ENCODE measurements at places on chromosomes 3 and 15.
A peak's percentile ranks its signal among the peaks of the same experiment; 100 is the strongest.

GRCh38 chr15:92541291-92542200, 114.0 kb downstream of the FAM174B start:
- no peak for DNase-seq

DNA sequence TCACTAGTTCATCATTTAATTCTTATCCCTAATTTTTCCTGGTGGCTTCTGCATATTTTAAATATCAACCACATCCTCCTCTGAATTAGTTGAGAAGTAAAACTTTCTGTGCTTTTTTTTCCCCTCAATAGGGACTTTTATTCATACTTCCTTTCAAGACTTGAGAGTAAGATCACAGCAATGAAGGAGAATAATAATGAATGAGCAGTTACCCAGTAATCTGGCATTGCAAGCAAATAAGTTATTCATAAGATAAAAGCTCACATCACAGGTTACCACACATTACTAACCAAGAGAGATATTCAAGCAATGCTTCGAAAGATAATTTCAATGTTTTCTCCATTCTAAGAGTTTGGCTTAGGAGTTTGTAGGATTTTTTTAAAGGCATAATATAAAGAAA, 50.3 kb downstream of the BTLA start:
- no peak for DNase-seq

DNA sequence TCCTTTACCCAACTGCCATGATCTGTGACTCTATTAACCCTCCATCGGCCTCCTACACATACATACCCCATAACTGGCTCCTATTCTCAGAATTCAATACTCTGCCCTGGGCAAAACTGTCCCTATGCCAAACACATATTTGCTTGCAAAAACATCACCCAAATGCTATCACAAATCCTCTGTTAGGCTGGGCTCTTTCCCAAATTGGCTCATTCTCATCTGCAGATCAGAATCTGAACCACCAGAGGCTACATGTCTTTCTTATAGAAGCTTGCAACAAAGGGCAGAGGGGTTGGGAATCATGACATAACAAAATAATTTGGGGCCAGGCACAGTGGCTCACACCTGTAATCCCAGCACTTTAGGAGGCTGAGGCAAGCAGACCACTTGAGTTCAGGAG, 45.4 kb upstream of the GOLM2 start:
- DNase-seq: no peak

DNA sequence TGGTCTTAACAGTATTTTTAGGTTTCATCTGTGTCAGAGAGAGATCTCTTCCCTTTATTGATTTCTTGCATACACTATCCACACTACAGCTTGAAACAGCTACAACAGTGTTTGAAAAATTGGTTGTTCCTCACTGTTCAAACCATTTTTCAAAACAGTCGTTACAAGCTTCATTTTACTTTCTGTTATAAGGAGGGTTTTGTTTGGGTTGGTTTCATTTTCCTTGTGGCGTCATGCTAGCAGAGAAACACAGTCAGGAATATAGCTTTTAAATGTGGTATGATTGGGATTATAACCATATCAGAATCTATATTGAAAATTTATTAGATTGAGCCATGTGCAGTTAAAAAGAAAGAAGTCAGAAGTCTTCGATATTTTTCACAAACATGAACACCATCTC, 400.6 kb downstream of the ZBTB20 start:
- DNase-seq: peak; percentile 50

GRCh38 chr3:188832146-188832545, 339.6 kb upstream of the TPRG1 start:
- DNase-seq: no peak

- DNase-seq: peak; percentile 53
Measured at GRCh38 chr3:39106851-39107387, 508 bp downstream of the GORASP1 start.

DNA sequence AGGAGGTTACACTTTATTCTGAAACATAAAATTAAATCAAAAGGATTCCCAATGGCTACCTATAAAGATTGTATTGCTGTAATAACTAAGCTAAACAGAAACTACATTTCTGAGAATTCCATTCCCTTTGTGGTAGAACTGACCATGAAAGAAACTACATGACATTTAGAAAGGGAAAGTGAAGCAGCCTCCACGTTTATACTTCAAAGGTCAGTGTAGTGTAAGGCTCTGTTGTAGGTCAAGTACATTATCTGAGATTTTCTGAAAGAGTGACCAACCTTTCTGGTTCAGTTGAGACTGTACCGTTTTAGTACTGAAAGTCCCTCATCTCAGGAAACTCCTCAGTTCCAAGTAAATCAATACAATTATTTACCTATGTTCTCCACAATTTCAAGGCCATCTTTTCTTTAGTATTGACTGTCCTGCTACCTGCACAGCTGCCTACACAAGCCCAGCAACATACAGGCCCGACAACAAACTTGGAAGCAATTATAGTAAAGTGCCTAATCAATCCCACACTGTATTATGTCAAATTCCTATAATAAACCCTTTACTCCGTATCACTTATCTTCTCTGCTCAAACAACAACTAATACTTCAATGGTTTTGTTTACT, 343.0 kb downstream of the PLOD2 start:
- no peak for DNase-seq

DNA sequence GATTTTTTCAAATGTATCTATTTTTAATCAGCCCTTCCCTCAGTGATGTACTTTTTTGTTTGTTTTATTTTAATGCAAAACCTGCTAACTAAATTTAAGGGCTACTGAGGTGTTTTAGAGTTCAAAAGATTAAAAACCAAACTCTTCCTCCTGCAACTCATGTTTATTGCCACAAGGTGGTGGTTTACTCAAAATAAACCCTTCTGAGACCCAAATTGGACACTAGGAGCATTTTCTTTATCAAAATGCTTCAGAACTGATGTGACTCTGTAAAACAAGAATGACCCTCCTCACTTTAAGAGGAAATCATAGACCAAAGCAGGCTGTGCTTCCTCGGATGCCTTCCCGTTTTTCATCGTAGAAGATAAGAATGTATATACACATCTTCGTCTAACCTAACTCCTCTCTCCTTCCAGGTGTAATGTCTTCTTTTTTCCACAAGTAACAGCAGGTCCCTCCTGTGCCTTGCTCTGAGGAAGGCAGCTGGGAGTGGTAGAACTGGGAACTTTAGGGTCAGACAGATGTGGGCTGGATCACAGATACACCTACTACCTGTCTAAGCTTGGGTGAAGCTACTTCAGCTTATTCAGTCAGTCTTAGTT, 2.9 kb upstream of the NME9 start:
- peak; percentile 49 for DNase-seq

GRCh38 chr3:111584744-111585143, 10.4 kb downstream of the ZBED2 start:
- no peak for DNase-seq

DNA sequence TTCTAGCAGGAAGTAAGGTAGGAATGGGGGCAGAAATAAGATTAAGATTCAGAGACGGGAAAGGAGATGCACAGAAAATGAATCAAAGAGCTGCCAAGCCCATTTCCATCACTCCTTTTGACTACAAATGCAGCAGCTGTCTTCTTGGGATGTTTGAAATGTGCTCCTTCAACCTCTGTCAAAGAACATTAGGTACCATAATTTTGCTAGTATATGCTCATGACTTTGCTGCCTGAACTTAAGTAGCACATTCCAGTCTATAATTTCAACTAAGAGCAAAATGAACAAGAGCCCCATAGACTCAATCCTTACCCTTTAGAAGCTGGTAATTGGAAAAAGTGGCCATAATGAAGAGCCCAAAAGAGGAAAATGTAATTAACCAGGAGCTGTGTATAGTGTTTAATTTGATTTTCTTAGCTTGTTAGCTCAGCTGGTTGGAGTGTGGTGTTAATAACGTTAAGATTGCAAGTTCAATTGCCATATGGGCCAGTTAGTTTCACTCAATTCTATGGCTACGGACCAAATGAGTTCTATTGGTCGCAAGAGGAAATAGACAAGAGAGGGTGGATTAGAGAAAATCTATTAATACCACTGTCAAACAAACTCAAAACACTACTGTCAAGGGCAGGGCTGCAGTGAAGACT, 349.9 kb downstream of the ZBBX start:
- DNase-seq: no peak

- DNase-seq: peak; percentile 79
Measured at GRCh38 chr3:64266065-64266931, 41.0 kb upstream of the PRICKLE2 start.

- peak; percentile 58 for DNase-seq
Measured at GRCh38 chr3:52193065-52193464, 4.9 kb upstream of the ALAS1 start.

GRCh38 chr3:89072642-89073041, 34.8 kb upstream of the EPHA3 start:
- DNase-seq: no peak

DNA sequence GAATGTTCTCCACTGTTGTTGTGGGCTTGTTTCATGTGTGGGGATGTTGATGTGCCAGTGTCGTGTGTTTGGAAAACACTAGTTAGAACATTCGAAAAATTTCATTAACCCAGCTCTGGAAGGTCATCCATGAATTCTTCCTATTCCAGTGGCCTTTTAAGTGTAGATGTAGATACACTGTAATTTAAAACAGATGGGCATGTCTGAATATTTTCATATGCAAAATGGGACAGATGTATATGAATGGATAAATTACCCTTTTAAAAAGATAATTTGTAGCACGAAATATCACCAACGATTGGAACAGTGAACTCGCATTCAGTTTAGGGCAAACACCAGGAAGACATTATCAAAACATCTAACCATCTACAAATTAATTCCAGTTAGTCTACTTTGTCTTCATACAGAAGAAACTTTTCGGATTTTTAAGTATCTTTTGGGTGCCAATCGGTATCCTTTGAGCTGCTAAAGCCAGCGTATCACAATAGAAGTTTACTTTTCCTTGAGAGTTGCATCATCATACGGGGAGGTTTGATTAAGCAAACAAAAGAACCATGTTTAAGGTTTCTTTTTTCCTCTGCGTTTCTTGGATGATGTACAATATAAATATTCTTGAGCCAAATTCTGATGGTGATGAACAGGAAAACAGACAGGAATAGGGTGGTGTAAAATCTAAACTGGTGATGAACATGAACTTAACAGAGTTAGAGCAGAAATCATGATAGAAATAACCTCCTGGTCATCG, 528.1 kb downstream of the FOXP1 start:
- DNase-seq: no peak

GRCh38 chr3:157199841-157200240, 39.9 kb upstream of the CCNL1 start:
- no peak for DNase-seq

DNA sequence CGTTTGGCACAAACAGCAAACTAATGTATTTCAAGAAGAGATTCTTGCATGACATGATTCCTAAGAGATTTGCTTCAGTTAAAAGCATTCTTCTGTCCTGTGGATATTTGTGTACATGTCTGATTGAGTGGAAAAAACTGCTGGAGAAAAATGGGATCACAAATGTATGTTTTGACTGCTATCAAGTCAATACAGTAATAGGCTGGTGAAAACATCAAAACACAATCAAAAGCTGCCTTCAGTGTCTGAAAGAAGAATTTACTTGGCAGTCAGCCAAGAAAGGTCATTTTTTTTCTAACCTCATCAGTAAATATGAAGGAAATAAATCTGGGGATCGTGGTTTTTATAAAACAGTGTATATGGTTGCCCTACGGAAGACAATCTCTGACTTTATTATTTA, 1214.8 kb downstream of the NSUN3 start:
- no peak for DNase-seq

GRCh38 chr3:194675081-194675640, 3.2 kb upstream of the LSG1 start:
- DNase-seq: no peak

DNA sequence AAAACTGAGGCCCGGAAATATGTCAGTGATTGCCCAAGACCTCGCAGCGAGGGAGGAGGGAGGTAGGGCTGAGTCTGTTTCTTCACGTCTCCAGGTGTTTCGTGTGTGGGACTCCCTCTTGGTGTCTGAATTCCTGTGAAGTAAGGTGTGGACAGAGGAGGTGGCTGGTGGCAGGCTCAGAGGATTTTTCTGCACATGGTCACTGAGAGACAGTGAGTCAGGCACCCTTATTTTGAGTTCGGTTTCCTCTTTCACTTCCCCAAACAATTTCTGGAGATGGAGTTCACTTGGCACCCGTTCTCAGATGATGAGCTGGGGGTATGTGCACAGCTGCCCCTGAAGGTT, 46.3 kb upstream of the VPS8 start:
- DNase-seq: no peak

GRCh38 chr3:70989174-70989573, 594.4 kb downstream of the FOXP1 start:
- peak; percentile 78 for DNase-seq

- peak; percentile 44 for DNase-seq
Measured at GRCh38 chr3:157573780-157574378, 70.7 kb upstream of the VEPH1 start.

DNA sequence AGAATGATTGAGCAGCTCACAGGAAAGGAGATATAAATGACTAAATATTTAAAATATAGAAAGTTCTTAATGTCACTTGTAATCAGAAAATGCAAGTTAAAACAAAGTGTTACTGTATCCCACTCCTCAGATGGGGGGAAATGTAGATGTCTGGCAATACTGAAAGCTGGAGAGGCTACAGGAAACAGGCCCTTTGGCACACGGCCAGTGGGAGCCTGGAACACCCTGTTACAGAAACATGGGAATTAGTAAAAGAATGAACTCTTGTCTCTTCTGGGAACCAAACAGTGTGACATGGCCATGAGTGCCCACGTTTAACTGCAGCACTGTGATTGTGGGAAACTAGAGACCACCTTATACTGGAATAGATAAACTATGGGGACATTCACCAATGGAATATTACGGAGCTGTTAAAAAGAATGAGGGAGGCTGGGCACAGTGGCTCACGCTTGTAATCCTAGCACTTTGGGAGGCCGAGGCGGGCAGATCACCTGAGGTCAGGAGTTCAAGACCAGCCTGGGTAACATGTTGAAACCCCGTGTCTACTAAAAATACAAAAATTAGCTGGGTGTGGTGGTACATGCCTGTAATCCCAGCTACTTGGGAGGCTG, 50.2 kb downstream of the CDCP1 start:
- DNase-seq: no peak

GRCh38 chr3:29258161-29258560, 22.7 kb upstream of the RBMS3 start:
- no peak for DNase-seq

- no peak for DNase-seq
Measured at GRCh38 chr3:188046561-188047211, 107.3 kb upstream of the LPP start.

DNA sequence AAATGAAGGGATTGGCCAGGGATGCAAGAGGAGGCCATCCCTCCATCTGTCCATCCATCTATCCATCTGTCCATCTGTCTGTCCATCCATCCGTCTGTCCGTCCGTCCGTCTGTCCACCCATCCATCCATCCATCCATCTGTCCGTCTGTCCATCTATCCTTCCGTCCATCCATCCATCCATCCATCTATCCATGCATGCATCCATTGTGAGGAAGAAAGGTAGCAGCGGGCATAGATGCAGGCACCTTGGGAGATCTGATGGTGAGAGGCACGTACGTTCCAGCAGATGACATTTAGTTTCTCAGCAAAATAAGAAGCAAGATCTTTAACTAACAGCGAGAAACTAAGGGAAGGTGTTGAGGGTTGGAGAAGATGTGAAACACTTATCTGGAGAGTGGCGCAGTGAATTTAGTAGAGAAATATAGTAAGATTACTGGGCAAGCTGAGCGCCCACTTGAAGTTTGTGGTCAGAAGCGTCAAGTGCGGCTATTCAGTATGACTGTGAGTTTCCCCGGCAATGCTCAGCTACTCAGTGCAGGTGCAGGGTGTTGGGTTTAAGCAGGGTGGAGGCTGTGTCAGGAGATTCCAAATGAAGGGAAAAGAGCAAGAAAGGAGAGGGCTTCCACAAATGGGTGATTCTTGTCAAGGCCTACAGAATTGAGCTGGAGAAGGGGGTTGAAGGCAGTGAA, 22.4 kb upstream of the SRP14 start:
- DNase-seq: no peak

- no peak for DNase-seq
Measured at GRCh38 chr3:157347577-157348303, 88.9 kb upstream of the PTX3 start.
